Ovary (tissue), 10 donors: ENCODE measurements at places on chromosomes 12 and 14. TPM values are rescaled to one million over a fixed set of nuclear protein-coding genes. Genes with fewer than 3 reads are reported as not detected.

DNA sequence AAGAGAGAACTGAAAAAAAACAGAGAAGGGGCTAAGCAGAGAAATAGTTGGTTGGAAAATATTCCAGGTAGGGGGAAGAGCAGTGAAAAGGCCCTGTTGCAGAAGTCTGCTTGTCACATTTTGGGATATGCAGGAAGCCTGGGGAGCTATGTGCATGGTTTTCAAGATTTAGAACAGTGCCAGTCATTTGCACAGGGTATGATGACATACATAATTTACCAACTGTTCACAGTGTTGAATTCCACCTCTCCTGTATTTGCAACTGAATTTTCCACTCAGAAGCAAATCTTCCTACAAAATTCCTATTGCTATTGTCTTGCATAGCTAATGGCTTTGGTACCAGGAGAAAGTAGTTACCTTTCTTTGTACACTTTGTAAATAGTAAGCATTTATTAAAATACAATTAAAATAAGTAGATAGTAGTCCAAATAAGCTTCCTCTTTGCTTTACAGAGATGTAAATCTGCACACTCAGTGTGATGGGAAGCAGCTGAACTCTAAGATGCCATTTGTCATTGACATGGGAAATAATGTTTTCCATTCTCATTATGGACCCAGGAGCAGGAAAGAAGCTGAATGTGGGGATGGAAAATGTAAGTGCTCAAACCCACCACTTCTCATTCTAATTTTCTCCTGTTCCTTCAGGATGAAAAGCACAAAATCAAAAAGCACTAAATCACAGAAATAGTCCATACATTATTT is 177.4 kb downstream of the BTG1 start:
- H3K4me3 ChIP-seq: no peak overlapping the region
- H3K27me3 ChIP-seq: no peaks in the 10 kb centered on the region
- no peak overlapping the region for H3K27ac ChIP-seq
- H3K4me1 ChIP-seq: no peaks in the 10 kb centered on the region

DNA sequence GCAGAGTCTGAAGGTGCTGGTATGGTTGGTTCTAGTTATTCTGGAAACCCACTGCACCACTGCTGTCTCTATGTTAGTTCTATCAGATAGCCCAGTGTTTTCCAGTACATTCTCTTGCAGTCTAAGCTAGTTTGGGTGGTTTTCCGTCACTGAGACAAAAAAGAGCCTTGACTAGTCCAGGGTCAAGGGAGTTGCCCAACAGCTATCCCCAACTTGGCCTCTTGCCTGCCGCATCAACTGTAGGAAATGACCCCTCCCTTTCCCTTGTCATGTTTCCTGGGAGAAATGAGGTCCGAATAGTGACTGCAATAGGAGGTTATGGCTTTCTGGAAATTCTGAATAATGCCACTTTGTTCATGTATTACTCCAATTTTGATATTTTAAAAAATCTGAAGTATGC is 160.4 kb downstream of the EFCAB11 start:
- H3K36me3 ChIP-seq: no peaks in the 10 kb centered on the region
- no peaks in the 10 kb centered on the region for H3K27me3 ChIP-seq

Gene SLC25A29
- 69.9 TPM for total RNA-seq

DNA sequence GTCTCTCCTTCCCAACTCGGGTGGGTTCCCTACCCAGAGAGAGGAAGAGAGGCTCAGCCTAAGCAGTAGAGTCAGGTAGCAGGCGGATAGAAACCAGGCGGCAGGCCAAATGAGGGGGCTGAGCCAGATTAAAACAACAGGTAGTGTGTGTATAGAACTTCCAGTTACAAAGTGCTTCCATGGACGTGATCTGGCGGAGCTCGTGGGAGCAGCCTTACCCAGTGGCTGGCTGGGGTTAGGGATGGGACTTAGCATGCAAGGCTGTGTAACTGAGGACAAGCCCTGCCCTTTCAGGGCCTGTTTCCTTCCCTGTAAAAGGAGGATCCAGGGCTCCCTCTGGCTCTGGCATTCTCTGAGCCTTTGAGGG is 8.3 kb downstream of the KRT80 start:
- peaks cover 2% of the 10 kb centered on the region for H3K4me1 ChIP-seq
- no peaks in the 10 kb centered on the region for H3K27me3 ChIP-seq
- DNase-seq: no peak
- no peaks in the 10 kb centered on the region for H3K36me3 ChIP-seq

DNA sequence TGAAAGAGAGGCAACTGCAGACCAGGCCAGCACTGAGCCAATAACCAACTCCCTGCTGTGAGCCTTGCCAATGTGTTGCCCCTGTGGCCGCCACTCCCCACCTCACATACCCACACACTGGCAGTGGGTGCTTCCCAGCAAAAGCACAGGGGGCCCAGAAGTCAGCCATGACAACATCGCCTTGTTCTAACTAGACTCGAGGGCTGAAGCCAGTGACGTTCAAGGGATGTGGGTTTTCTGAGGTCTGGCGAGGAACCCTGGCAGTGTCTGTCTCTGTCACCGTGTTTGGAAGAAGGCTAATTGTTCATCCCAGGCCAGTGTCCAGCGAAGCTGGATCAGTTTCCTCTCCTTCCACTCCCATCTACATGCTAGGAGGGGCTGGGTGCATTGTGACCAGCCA is 311.8 kb upstream of the AMIGO2 start:
- no peak for DNase-seq
- H3K27me3 ChIP-seq: no peaks in the 10 kb centered on the region
- H3K4me3 ChIP-seq: no peak overlapping the region
- H3K4me1 ChIP-seq: no peaks in the 10 kb centered on the region

Gene SYNDIG1L
- 0.35 TPM for total RNA-seq

DNA sequence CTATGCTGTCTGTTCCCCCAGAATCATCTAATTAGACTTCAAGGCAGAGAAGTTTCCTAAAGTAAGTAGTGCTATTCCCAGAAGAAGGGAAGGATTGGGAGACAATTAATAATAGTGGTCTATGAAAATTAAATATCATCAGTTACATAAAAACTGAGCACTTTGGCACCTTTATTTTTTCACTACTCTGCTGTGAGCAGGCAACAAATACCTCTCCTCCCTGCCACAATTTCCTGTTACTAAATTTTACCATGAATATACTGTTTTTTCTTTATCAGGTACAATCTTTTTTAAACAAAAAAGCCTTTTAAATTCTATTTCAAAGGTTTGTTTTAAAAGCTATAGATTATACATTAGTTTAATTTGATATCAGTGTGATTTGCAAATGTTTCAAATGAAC is 29.4 kb upstream of the KRAS start:
- DNase-seq: no peak
- peaks cover 5% of the 10 kb centered on the region for H3K4me1 ChIP-seq
- no peak overlapping the region for H3K4me3 ChIP-seq
